ENCODE measurements at places on chromosomes 2 and 18.

DNA sequence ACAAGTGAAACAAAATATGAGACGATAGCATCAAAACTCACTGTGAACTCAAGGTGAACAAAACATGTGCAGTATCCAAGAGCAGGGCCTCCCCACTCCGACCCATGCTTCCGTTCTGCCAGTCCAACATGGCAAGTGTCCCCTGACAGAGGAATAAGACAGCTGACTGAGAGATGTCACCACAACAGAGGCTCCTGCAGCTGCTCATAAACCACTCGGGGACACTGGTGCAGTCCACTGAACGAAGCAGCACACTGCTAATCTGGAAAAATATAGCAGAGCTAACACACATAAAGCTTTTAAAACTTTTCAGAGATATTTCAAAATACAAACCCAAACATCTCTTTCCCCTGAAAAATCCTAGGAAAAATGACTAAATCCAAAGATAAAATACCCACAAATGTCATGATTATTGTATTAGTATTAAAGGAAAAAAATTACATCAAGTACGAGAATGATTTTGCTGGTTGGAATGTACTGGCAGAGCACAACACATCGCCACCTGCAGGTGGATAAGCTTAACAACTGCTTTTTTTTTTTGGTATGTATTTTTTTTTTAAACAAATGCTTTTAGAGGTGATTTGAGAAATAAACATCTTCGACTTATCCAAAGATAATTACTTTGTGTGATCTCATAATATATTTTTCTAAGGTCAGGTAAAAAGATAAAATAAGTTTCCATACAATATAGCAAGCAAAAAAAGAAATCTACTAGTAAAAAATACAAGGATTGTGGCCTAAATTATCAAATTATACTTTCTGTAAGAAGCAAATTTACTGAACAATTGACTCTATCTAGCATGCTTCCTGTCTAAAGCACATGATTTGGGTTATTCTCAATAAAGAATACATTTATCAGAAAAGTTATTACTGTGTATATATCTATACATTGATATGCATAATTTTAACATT is 18.6 kb downstream of the THADA start:
- no peak for DNase-seq

DNA sequence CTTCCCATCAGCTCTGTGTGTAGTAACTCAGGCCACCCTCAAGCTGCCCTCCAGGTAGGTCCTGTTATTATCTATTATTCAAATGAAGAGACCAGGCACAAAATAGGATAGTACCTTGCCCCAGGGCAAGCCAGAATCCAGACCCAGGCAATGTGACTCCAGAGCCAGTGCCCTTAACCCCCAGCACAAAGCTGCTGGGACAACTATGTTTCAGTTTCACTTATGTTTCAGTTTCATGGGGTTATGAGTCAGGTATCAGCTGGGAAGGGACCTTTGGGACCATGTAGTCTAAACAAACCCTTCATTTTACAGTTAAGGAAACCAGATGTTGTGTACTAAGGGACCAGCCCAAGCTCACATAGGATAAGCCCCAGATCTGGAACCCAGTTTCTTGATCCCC is 10.0 kb downstream of the HK2 start:
- DNase-seq, result no peak

DNA sequence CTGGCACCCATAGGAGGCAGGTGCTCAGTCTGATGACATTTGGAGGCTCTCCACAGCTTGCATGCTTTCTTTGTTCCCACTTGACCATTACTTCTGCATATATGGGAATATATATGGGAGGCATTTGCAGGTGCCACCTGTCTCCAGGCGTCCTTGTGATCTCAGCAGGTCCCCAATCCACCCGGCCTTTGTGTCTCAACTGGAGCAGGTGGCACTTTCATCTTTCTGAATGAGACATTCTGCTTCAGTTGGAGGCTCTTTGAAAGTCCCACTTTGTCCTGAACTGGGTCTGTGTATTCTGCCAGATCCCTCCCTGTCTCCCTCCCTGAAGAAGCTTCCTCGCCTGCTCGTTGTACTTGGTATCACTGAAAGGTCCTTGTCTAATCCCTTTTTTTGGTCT is 318.1 kb upstream of the EPAS1 start:
- DNase-seq, result no peak

GRCh38 chr2:76323381-76323780 is 612.7 kb upstream of the GCFC2 start:
- no peak for DNase-seq

DNA sequence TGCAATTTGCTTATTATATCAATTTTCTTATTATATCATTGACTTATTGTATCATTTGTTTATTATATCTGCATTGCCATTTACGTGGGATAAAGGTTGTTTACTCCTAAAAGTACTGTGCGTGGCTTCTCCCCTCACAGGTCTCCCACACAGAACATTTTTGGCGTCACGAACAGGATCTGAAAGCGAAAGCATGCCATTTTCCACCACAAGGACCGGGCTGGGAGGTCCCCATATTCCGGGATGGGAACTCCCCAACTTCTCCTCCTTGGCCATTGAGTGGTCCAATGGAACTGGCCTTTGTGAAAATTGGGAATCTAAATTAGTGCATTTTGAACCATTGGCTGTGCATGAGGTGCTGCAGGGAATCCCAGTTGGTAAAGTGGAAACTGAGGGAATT is 4.8 kb upstream of the DSG2 start:
- DNase-seq, result no peak

- DNase-seq, result no peak
Observed at GRCh38 chr2:179024445-179024844, 25.5 kb downstream of the CCDC141 start.

- DNase-seq, result no peak
Observed at GRCh38 chr2:20986024-20986939, 57.6 kb downstream of the APOB start.

DNA sequence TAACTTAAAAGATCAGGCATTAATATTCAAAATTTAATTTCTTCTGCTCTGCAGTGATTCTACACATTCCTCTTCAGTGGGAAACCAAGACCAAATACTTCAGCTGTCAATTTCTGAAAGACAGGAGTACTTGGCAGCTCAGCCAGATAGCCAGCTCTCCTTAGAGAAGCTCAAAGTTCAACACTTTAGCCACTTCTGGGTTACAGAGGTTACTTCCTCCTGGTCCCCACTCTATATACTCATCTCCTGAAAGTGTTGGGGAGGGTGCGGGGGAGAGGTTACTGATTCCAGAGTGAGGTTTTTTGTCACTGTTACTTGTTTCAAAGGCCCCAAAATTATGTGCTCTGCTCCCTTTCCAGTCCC is 4.1 kb downstream of the CYTIP start:
- no peak for DNase-seq

- DNase-seq, result no peak
Observed at GRCh38 chr2:75527676-75528075, 33.1 kb downstream of the EVA1A start.

DNA sequence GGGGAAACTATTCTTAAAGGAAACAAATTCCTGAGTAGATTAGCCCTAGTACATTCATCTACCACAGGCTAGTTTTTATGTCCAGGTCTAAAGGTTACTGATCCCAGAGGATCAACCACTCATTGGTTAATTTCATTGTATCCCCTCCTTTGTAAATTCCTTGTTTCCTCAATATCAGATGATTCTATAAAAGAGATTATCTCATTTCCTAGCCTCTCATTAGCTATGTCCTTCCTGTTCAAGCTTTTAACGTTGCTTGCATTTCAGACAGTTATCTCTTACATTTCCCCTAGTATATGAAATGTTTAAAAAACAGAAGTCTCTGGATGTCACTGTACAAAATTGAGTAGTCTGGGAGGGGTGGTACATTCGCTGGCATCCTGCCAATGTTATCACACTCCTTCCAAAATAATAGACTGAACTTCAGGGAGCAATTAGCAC is 24.2 kb upstream of the ARMC9 start:
- no peak for DNase-seq

- DNase-seq, result no peak
Observed at GRCh38 chr2:157696036-157696435, 67.4 kb upstream of the ACVR1C start.

DNA sequence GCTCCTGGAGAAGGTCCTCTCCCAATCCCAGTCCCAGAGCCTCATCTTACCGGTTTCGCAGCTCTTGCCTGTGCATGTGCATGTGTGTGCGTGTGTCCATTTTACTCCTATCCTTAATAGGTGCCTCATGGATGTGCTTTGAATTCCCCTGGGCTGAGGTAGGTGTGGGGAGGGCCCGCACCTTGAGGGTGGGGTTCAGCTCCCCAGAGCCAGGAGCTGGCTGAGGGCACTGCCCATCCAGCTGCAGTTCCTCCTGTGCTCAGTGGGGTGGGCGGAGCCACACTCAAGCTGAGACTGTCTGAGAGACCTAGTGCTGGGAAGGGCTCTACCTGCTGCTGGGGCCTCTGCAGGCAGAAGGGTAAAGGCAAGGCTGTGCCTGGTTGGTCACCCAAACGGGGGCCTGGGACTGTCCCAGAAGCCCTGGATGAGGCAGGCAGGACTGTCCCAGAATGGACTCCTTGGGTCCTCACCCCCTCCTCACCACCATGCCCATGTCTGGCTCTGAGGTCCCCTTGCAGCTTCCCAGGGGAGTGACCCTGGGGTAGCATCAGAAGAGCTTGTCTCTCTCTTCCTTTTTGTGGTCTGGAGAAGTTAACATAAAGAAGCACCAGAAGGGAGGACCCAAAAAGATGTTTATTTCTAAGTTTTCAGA is 8.9 kb downstream of the GDF7 start:
- DNase-seq, result no peak

- no peak for DNase-seq
Observed at GRCh38 chr2:239805414-239805813, 219.7 kb downstream of the NDUFA10 start.

DNA sequence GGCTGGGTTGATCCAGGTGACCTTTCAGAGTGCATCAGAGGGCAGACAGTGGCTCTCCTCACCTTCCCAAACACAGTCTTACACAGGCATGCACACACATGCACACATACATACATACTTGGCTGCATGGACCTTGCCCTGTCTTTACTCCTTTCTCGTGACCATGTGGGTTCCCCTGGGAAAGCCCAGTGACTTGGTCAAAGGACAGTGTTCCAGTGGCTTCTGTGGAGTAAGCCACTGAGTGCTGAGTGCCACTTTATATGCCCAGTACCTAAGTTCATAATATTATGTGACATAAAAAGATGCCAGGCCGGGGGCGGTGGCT is 249.4 kb downstream of the MYCN start:
- DNase-seq, result no peak

- DNase-seq, result no peak
Observed at GRCh38 chr2:205802065-205802464, 119.8 kb downstream of the NRP2 start.

GRCh38 chr2:1373830-1374229 is 39.4 kb upstream of the TPO start:
- DNase-seq, result no peak

- no peak for DNase-seq
Observed at GRCh38 chr18:31736630-31737029, 24.1 kb downstream of the SLC25A52 start.

- DNase-seq, result no peak
Observed at GRCh38 chr18:23502516-23503037, 734 bp upstream of the RMC1 start.

DNA sequence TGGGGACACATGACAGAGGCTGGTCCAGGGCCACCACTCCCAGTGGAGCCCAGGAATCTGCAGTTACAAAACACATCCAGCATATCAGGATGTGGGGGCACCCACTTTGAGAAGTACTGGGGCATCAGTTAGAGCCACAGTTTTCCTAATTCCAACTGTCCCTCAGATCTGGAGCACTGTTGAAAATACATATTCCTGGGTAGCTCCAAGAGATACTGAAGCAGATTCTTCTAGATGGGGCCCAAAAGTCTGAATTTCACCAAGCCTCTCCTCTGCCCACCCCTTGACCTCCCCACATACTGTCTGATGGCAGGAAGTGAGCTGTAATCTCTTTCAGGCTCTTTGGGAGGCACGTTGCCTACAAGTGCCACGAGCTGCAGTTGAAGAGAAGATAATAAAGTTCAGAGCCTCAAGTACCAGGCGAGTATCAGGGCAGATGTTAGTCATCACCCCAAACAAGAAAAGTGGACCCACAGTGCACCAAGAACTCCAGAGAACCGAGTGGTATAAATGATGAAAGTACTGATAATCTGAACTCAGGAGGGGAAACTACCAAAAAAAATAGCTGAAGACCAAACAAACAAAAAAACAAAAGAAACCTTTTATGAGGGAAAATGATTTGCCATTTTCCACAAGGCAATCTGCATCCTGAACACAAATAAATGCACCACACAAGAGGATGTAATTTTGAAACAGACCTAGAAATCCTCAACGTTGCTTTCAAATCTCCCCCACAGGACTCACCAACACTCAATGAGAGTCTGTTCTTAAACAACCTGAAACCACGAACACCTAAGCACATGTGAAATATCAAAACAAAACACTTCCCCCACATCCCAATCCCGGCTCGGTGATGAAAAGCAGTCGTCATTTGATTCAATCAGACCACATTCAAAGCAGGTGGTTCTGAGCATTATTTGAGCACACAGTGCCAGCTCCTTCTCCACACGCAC is 98.7 kb downstream of the TCF4 start:
- no peak for DNase-seq

DNA sequence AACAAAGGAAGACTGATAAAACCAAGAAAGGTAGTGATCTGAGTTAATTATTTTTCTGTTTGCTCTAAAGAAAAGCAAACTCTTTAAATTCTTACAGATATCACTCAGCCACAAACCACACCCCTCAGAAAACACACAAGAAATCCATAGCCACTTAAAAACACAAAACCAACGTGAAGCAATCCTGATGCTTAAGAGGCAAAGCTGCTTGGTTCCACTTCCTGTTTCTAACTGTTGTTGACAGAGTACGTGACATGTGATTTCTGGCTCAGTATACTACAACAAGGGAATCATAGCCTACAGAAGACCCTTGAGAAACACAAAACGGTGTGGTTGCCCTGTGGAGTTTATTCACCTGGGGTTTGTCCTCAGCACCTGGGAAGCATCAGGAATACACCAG is 240.9 kb upstream of the APCDD1 start:
- no peak for DNase-seq

DNA sequence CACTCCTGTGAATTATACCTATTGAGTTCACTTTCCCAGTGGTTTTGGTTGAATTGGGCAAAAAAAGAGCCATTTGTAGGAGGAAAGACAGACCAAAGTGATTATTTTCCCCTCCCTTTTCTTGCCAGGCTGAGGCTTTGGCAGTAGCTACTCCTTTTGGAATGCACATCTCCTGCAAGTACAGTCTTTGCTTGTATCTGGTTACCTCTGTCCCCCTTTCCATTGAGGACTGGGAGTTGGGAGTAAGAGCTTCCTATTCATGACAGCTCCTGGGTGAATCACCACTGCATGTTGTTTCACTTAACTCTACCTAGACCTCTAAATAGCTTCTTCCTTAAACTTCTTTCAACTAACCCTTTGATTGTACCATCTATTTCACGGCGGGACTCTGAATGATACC is 695.3 kb upstream of the ZNF804A start:
- DNase-seq, result no peak

GRCh38 chr2:68371138-68371537 is 6.1 kb downstream of the PLEK start:
- DNase-seq, result no peak

- DNase-seq, result no peak
Observed at GRCh38 chr2:162245781-162246180, 2.5 kb upstream of the FAP start.
